ENCODE measurements at places on chromosomes 16 and 17.
A peak's percentile ranks its signal among the peaks of the same experiment; 100 is the strongest.

- no peak for DNase-seq
These were observed 140.6 kb downstream of the CLEC16A start for GRCh38 chr16:11084876-11085485.

- DNase-seq = peak; percentile 12
These were observed 80.4 kb upstream of the CLEC18A start for GRCh38 chr16:69870761-69871160.

DNA sequence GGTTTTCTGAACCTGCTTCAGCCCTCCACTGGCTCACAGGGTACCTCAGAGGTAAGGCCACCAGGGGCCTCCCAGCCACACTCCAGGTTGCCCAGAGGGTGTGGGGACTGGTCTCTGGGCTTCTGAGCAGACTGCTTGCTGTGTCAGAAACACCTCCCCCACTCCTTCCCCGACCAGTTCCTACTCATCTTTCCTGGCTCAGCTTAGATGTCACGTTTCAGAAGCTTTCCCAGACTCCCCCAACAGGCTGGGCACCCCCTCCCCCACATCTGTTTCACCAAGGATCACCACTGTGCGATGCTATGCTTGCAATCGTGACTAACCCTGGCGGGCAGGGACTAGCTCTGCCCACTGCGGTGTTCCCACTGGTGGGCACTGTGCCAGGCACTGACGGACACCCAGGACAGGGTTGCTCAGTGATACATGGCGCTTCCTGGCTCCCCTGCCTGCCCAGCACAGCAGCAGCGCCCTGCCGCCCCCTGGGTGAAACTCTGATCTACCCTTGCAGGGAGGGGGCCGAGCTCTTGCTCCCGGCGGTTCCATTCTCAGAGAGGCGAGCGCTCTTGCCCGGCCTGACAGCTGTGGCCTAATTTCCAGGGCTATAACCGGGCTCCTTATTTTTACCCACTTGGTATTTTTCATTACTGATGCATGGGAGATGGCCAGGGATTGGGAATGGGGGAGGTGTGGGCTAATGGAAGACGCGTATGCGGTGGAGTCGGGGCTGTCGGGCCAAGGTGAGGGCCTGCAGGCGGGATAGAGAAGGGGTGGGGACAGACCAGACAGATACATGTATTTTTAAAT, 29.4 kb upstream of the MTSS2 start:
- DNase-seq = peak; percentile 99

GRCh38 chr16:26334218-26335111, 642.7 kb downstream of the HS3ST4 start:
- DNase-seq = no peak

DNA sequence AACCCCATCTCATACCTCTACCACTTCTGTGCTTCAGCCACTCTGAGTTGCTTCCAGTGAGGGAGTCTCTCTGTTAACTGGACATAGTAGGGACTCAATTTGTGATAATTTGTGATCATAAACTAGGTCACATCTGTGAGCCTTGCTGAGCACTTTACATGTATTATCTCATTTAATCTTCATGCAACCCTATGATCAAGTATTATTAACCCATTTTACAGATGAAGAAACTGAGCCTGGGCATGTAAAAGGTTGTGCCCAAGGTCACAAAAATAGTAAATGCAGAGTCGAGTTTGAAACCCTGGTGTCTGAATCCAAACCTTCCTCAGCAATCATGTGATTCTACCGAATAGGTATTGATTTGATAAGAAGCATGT, 18.6 kb downstream of the PDP2 start:
- DNase-seq = no peak

DNA sequence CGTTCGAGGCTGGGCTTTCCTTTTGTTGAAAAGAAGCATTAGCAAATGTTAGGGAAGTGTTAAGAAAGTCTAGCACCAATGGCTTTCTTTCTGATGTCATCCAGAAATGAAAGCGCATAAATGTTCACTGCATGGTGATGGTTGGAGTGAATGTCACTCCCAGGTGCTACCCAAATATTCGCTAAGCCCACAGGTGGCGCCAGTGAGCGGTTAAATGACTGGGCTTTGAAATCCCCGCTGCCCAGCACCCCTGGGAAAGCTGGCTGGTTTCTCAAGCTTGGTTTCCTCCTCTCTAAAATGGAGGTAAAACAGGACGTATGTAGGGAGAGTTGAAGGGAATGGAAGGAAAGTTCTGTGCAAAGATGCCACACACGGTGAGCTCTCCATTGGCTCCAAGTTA, 104.4 kb downstream of the IRX5 start:
- DNase-seq = no peak

GRCh38 chr17:40158438-40159013, 18.2 kb downstream of the CASC3 start:
- DNase-seq = no peak

Measured in NCI-H226 (cell line).